ENCODE measurements at places on chromosomes 16 and 17.
A peak's percentile ranks its signal among the peaks of the same experiment; 100 is the strongest.

DNA sequence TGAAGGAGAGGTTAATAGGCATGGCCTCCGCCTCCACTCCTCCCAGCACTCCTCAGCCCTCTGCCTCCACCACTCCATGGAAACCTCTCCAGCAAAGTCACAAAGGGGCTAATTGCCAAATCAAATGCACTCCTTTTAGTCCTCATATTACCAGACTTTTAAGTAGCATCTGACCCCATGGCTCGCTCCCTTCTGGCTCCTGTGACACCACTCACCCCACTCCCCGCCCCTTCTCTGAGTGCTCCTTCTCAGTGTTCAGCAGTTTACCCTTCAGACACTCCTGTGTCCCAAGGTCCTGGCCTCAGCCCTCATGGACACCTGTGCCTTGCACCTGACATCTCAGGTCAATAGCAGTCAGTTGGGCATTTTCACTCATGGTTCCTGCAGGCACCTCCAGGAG is 243.5 kb upstream of the CCL2 start:
- no peak for DNase-seq

DNA sequence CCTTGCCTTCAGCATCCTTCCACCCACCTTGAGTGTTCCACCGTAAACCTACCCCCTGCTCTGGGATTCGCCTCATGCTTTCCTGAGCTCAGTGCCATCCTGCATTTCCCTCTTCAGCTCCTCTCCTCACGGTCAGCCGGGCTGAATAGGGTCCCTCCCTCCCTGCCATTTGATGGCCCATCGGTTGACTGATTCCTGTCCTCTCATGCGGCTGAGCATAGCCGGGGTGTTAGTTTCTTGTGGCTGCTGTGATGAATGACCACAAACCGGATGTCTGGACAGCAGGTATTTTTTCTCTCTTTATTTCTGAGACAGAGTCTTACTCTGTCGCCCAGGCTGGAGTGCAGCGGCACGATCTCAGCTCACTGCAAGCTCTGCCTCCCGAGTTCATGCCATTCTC is 44.1 kb upstream of the MGAT5B start:
- no peak for DNase-seq

GRCh38 chr16:68784226-68784625 is 47.1 kb downstream of the CDH1 start:
- no peak for DNase-seq

DNA sequence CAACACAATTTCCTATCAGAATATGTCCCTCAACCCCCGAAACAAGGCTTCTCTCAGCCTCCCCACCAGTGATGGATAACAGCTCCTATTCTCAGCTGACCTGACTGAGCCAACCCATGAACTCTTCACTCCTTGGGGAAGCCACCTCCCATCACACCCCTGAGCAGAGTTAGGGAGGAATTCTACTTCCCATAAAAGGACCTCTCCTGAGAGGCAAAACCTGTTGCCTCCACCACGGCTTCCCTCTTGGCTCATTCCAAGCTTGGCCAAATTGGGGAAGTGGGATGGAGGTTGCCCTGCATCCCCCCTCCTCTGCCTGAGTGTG is 5.7 kb upstream of the RASL10B start:
- DNase-seq: no peak

DNA sequence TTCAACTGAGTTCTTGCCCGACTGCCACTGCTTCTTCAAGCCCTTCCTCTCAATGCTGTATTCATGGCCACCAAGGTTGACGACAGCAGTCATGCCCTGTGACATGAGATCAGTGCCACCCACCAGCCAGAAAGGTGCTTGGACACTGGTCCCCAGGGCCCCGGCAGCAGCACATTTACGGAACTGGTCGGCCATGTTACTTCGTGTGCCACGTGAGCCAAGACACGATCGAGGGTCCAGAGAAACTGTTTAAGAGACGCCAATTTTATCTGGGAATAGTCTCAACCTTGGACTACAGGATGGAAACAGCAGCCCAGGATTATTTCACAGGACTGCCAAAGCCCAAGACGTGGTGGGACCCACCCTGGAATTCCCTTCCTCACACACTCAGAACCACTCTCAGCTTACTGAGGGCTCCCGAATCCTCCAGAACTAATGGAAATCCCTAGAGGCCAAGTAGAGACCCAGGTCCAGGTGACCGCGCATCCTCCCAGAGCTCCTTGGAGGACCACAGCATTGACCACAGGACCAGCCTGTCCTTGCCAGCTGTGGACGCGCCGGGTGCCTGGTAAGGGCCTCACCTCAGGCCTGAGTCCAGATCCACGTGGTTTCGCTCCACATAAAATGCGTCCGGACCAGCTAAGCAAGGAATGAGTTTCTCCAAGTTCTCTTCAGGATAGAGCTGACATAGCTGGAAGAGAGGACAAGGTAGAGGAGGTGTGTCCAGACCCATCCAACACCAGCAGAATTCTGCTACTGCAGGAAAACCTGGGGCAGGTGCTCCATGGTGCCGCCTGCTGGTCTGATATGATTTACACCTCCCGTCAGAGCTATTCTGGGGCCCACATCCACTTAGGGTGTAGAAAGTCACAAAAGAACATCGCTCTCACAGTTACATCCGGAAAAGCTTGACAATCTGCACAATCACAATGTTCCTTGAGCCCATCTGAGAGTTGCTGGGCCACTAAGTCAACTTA is 28.2 kb downstream of the MAP1LC3B start:
- DNase-seq: no peak

GRCh38 chr17:73170324-73170723 is 5.5 kb downstream of the SSTR2 start:
- DNase-seq: no peak

- DNase-seq: no peak
Measured at GRCh38 chr17:39236981-39237441, 11.3 kb upstream of the STAC2 start.

- no peak for DNase-seq
Measured at GRCh38 chr16:67790071-67790470, 16.3 kb downstream of the RANBP10 start.

GRCh38 chr16:47944589-47944988 is 211.2 kb downstream of the ABCC12 start:
- DNase-seq: no peak

- DNase-seq: peak; percentile 69
Measured at GRCh38 chr16:84970447-84971127, 40.7 kb downstream of the ZDHHC7 start.

- DNase-seq: no peak
Measured at GRCh38 chr17:57337390-57337789, 81.1 kb downstream of the MSI2 start.

- no peak for DNase-seq
Measured at GRCh38 chr17:21249920-21250703, 3.1 kb downstream of the NATD1 start.

- no peak for DNase-seq
Measured at GRCh38 chr17:2611627-2612026, 18.2 kb downstream of the PAFAH1B1 start.

DNA sequence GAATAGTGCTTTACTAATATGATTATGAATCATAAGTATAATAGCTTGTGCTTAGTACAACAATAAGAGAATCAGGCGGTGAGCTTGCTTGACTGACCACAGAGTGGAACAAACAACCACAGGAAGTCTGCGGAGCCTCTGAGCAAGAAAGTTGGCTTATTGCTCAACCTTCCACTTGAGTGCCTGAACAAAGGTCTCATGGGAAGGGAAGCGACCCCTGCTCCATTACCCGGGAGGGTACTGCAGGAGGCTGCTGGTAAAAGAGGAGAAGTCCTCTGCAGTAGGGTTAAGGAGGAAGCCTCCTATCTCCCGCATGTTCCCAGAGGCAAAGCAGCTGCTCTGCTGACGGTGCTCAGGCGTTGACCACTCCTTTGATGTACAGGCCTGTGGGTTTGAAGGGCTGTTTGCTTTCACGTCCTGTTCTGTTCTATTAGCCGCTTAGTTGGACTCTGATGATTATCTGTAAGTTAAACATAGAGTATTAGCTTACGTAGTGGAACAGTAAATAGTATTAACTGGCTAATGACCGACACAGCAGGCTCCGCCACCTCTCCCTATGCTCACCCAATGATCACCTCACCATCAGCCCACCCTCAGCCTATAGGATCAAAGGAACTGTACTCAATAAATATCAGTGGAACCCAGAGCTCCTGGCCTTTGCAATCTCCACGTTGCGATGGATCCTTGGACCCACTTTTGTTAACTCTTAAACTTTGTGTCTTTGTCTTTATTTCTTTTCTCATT is 17.5 kb downstream of the ALOX15B start:
- no peak for DNase-seq

GRCh38 chr17:81510785-81511553 is 1.6 kb downstream of the ACTG1 start:
- peak; percentile 49 for DNase-seq

GRCh38 chr17:6591599-6592158 is 35.3 kb upstream of the PITPNM3 start:
- DNase-seq: no peak

All from effector memory CD8-positive, alpha-beta T cell (primary cell).